A549 treated with Mapracorat at 1 μM for 4 hours (cell line): ENCODE measurements at places on chromosomes 6 and 20. TPM values are rescaled to one million over a fixed set of nuclear protein-coding genes. Genes with fewer than 3 reads are reported as not detected.

Gene SH3BGRL2
- total RNA-seq = 0.19 to 0.34 TPM (median 0.26 TPM) in 5 replicates

Gene MAP3K7
- 11.1 to 12.9 TPM (median 12.3 TPM) in 5 replicates for total RNA-seq

Gene NRSN2
- total RNA-seq = 57.7 to 65.0 TPM (median 62.1 TPM) in 5 replicates

Gene ISM1
- total RNA-seq = 0.16 to 0.24 TPM (median 0.21 TPM) in 5 replicates

Gene FHL5
- not detected in 5 replicates for total RNA-seq

Gene BIRC7
- total RNA-seq = 2.2 to 3.6 TPM (median 3.0 TPM) in 5 replicates

Gene GNAS
- 667 to 746 TPM (median 723 TPM) in 5 replicates for total RNA-seq

Gene COL10A1
- total RNA-seq = 0.05 to 0.75 TPM in 2 of 5 replicates, not detected in the others

Gene CAPN11
- total RNA-seq = not detected in 5 replicates

Gene SEL1L2
- total RNA-seq = not detected in 5 replicates

Gene MTG2
- 29.6 to 40.6 TPM (median 37.1 TPM) in 5 replicates for total RNA-seq

Gene OR2J3
- total RNA-seq = not detected in 5 replicates

Gene GPLD1
- total RNA-seq = 0.77 to 1.2 TPM (median 0.84 TPM) in 5 replicates

Gene BTN1A1
- not detected in 5 replicates for total RNA-seq

Gene BMP6
- total RNA-seq = 15.1 to 21.5 TPM (median 19.6 TPM) in 5 replicates

Gene SMPDL3A
- 2.7 to 3.8 TPM (median 3.2 TPM) in 5 replicates for total RNA-seq

Gene CD40
- total RNA-seq = 4.2 to 4.9 TPM (median 4.5 TPM) in 5 replicates
